ENCODE measurements at places on chromosomes 12 and 14.

GRCh38 chr14:71733210-71733883, 198.9 kb upstream of the RGS6 start:
- no peak for DNase-seq

GRCh38 chr14:32620724-32621123, 291.6 kb downstream of the AKAP6 start:
- no peak for DNase-seq

GRCh38 chr14:20388159-20388558, 25.1 kb downstream of the TEP1 start:
- no peak for DNase-seq

- DNase-seq, result no peak
Observed at GRCh38 chr12:38809832-38810231, 95.6 kb downstream of the CPNE8 start.

DNA sequence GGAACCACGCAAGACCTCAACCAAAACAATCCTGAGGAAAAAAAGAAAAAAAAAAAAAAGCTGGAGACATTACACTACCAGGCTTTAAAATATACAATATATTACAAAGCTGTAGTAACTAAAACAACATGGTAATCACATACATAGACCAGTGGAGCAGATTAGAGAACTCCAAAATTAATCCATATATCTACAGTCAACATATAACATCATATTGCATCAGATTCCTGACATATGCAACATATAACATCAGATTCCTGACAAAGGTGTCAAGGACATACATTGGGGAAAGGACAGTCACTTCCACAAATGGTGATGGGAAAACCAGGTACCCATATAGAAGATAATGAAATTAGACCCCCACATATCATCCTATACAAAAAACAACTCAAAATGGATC, 145.8 kb downstream of the BTG1 start:
- DNase-seq, result no peak

DNA sequence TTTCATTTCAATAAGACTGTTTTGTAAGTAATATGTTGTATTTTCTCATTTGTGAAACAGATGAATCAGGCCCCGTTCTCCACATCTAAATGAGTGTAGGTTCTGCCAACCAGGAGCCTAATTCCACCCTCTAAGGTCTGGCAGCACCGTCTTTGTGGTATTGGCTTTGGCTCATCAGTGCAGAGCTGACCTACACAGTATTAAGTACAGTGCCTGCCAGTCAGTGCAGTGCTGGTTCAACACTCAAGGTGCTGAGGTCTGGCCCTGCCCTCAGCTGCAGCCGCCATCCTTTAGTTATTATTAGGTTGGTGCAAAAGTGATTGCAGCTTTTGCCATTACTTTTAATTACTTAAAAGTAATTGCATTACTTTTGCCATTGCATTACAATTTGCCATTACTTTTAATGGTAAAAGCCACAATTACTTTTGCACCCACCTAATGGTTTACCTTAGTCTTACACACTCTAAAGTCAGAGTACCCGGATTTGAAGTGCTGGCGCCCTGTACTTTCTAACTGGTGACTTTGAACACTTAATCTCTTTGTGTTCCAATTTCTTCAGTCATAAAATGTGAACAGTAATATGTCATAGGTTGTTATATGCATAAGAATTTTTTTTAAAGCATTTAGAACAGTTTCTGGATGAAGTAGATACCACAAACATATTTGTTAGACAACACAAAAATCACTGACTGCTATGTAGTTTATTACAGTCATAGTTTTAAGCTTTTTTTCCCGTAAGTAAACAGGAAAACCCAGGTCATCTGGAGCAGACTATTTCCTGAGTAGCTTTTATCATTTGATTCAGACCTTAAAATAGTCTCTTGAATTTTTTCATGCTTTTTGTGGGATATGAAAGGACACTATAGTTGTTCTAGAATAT, 99.5 kb downstream of the SYNE2 start:
- DNase-seq, result no peak

DNA sequence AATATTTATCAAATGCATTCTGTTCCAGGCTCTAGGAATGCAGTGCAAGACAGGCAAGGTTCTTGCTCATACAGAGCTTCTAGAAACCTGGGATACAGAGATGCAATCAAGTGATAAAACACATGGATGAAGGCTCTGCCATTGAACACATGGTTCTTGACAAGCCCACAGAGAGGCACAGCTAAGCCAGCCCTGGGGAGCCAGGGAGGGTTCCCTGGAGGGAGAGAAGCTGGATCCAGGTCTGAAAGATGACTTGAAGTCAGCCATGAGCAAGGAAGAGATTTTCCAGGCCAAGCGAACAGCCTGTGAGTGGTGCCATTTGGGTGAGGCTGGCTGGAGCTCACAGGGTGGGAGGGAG, 66.2 kb downstream of the IRF2BPL start:
- DNase-seq, result no peak

- DNase-seq, result no peak
Observed at GRCh38 chr12:116125956-116126566, 151.4 kb downstream of the MED13L start.

- DNase-seq, result no peak
Observed at GRCh38 chr12:1619587-1619986, 9.4 kb upstream of the WNT5B start.

DNA sequence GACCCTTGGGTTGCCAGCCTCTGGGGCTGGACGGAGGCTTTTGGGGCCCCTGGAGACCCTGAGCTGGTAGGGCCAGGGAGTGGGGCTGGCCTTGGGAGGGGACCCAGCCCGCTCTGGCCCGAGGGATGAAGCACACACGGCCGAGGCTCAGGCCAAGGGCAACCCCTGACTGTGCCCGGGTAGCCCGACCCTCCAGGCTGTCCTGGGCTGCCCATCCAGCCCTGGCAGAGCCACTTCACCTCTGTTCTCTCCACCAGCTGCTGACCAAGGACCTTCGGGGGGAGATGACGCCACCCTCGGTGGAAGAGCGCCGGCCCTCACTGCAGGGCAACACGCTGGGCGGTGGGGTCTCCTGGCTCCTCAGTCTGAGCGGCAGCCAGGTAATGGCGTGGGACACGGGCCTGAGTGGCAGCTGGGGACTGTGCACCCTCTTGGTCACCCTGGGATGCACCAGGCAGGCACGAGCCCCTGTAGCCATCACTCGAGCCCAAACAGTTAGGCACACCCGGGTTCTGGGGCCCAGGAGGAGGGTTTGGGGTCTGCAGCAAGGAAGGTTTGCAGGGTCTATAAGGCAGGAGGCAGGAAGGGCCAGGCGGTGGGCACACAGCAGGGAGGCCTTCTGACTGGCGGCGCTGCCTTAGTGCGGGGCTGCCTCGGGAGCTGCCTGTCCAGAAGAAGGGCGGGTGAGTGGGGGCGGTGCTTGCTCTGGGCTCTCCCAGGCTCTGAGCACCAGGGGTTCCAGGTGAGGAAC, 19.7 kb downstream of the ASPG start:
- DNase-seq, result no peak

GRCh38 chr14:74551001-74551400, 57.4 kb downstream of the ISCA2 start:
- no peak for DNase-seq

DNA sequence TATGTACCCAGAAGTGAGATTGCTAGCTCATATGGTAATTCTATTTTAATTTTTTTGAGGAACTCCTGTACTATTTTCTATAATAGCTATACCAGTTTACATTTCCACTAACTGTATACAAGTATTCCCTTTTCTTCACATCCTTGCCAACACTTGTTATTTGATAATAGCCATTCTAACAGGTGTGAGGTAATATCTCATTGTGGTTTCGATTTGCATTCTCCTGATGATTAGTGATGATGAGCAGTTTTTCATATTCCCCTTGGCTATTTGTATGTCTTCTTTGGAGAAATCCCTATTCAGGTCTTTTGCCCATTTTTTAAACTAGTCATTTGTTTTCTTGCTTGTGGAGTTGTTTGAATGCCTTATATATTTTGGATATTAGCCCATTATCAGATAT, 121.3 kb downstream of the BBS10 start:
- no peak for DNase-seq

DNA sequence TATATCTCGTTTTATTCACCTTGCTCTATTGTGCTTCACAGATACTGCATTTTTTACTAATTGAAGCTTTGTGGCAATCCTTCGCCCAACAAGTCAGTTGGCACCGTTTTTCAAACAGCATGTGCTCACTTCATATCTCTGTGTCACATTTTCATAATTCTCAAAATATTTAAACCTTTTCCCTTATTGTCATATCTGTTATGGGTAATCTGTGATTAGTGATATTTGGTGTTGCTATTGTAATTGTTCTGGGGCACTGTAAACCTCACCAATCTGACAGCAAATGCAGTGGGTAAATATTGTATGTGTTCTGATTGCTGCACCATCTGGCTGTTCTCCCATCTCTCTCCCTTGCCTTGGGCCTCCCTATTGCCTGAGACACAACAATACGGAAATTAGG, 191.3 kb downstream of the BTG1 start:
- no peak for DNase-seq

DNA sequence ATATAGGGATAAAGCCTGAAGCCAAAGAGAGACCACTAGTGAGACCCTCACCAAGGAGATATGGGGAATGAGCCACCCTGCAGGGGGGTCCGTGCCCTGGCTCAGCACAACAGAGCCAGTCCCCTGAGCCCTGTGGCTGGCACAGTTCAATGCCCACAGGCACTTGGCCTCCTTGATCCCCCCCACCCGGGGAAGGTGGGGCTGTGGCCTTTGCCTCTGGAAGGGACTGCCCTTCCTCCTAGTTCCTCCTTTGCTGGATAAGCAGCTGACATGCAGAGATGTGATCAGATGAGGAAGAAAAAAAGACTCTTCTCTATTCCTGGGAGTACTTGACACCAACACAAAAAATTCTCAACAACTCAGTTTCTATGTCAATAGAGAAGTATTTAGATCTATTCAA, 19.9 kb downstream of the TTC7B start:
- DNase-seq, result no peak

DNA sequence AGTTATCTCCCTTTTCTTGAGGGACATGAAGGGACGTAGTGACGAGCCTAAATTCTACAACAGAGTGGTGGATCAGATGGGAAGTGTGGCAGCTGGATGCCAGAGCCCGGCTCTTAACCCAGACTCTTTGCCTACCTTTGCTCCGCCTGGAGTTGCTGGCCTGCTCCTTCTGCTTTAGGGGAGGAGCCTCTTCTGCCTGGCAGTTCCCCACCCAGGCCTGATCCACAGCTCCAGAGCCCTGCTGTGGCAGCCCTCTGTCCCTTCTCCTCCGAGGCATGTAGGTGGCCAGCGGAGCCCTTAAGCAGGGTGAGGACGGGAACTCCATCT, 2.3 kb upstream of the PRPH start:
- peak; percentile 66 for DNase-seq

- no peak for DNase-seq
Observed at GRCh38 chr12:65817866-65818265, 6.4 kb upstream of the HMGA2 start.

- DNase-seq, result no peak
Observed at GRCh38 chr14:92404018-92404417, 81.1 kb downstream of the SLC24A4 start.

DNA sequence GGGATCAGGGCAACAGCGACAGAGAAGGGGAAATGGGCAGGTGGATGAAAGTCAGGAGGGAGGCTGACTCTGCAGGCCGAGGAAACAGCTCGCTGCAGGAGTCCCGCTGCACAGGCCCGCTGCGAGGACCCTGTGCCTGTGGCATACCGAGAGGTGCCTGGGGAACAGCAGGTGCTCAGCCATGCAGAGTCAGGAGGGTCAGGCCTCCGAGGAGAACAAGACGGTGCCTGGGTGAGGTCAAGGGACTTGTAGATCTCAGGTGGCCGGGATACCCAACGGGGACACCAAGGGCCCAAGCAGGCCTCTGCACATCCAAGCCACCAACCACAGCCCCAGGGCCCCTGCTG, 67.5 kb downstream of the NCOR2 start:
- DNase-seq, result no peak

DNA sequence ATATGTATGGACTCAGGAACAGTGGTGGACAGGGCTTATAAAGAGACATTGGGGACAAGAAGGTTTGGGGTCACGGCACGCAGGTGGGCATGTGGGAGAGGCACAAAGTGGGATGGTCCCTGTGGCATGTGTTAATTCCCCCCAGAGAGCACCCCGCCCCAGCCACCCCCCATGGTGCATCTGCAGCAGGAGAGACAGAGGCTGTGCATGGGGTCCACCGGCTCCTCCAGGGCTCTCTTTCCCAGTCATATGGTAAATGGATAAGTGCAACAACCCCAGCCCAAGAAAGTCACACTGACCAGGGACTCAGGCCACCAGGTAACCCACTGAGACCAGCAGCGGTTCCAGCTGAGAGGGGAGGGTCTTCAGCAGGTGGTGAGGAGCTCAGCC, 242.1 kb downstream of the BCL11B start:
- DNase-seq, result no peak

DNA sequence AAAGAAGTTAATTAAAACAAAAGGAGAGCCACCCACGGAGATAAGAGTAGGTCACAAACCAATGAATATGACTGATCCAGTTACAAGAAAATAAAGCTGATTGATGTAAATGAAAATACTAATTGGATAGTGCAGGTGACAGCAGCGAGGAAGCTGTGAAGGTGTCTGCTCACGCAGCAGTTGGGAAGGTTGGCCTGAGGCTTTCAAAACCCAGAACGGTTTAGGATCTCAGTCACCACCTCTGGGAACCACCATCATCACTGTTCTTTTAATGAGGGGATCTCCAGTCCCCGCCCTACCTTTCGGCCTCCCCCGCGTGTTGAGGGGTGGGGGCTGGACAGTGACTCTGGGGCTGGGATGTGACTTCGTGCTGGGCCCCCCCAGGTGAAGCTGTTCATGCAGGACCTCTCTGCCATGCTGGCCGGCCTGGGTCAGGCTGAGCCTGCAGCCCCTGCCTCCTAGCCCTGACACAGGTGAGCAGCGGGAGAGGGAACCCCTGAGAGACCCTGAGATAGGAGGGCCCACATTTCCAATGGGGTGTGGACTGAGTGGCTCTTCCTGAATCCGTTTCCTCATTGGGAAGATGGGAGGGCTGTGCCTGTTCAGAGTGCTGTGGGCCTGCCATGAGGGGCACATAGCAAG, 7.8 kb downstream of the CFAP73 start:
- no peak for DNase-seq

- DNase-seq, result no peak
Observed at GRCh38 chr12:60174941-60175340, 579.1 kb downstream of the SLC16A7 start.

DNA sequence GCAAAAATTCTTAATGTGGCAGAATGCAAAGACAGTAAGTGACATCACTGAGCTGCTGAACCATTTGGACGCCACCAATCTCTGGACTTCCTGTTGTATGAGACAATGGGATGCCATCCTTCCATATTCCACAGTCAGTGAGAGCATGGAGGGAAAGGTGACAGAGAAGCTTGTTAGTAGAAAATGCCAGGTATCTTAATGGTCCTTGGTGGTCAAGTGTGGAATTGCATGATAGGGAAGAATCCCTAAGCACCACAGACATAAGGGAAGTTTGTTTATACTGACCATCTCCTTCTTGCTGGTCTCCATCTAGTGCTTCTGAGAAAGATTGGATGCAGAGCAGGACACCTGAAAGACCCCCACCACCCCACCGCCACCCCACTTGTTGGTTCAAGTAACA, 1410.0 kb upstream of the TMEM132C start:
- DNase-seq, result no peak

- no peak for DNase-seq
Observed at GRCh38 chr12:108570743-108571608, 8.6 kb downstream of the ISCU start.

GRCh38 chr14:29220072-29220471, 453.5 kb downstream of the FOXG1 start:
- peak; percentile 81 for DNase-seq

- DNase-seq, result no peak
Observed at GRCh38 chr12:90015228-90015627, 306.6 kb upstream of the ATP2B1 start.
